ENCODE measurements at places on chromosomes 11 and 22.

GRCh38 chr22:46322711-46323110 lies 12.8 kb upstream of the TRMU start:
- DNase-seq = no peak

DNA sequence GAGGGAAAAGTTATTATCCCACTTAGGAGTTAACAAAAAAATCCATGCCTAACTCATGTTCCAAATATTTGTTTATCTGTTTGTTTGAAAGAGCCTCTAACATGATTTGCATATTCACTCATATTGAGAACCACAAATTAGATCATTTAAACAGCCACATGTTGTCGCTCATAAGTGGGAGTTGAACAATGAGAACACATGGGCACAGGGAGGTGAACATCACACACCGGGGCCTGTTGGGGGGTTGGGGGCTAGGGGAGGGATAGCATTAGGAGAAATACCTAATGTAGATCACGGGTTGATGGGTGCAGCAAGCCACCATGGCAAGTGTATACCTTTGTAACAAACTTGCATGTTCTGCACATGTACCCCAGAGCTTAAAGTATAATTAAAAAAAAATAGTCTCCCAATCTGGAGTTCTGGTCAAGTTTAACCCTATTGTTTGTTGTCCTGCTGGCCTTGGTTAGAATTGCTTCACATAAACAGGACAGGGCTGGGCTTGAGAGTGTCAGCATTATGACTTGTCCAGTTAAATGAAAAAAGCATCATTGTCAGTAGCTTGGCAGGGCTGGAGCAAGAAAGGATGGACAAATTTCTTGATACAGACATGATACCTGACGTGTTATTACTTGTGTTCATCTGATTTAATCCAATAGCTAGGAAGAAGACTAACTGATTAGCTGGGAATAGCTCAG lies 57.8 kb upstream of the PSMA1 start:
- DNase-seq = no peak

- DNase-seq = no peak
These were observed 8.9 kb downstream of the HPS4 start for GRCh38 chr22:26474682-26475081.

DNA sequence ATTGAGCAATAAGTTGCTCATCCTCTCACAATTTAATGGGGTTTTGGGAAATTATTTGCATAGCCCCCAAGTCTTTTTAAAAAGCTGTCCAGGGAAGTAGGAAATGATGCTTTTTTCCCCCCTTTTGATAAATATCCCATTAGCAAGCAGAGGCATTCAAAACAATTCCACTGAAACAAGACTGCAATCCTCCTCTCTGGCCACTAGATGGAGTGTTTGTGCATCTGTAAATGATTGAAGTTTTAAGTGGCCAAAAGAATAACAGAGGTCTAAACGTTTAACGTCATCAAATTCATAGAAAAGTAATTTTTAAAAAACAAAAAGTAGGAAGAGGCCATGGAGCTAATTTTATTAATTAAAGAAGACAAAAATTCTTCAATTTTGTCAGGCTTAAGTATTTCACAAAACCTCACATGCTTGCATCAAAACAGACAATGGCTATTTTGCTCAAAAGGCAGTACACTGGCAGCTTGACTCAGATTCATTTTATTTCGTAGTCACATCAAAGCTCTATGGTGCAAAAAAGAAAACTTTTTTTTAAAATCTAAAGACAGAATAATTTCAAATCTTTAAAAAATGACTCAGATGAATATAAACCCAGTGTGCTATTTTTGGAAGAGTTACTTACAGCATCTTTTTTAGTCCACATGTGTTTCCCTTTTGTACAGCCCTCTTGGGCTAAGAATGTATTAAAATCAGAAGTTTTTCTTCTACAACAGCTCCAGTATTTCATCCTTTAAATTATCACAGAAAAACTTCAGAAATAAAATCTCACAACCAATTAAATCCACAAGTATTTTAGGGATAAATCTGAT lies 17.8 kb downstream of the CHORDC1 start:
- no peak for DNase-seq

- DNase-seq = no peak
These were observed 531.9 kb downstream of the DLG2 start for GRCh38 chr11:85095239-85095638.

DNA sequence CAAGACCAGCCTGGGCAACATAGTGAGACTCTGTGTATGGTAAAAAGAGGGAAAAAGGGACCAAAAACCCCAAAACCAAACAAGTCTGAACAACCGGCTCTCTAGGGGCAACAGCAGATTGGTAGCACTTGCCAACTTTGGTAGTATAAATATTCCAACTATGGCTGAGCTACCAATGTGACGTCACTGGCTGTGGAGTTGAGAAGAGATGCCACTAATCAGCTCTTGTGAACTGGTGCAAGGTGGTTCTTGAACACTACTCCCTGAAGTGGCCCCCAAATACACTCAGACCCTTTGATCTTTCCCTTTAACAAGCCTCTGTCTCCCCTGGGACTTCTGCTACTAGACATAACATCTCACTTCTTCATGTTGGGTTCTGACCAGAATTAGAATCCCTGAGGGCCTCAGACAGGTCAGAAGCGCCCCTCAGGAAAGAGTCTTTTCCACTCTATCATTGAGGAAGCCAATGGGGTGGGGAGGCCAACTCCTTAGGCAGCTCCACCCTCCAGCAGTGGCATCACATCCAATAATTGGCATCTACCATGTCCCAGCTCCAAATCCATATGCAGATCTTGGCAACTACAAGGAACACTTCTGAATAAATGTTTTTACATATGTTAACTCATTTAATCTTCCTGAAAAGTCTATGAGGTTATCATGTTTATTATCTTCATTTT lies 49.2 kb downstream of the RPL27A start:
- DNase-seq = peak; percentile 48

GRCh38 chr11:66339686-66340483 lies 3.7 kb upstream of the RIN1 start:
- DNase-seq = no peak

DNA sequence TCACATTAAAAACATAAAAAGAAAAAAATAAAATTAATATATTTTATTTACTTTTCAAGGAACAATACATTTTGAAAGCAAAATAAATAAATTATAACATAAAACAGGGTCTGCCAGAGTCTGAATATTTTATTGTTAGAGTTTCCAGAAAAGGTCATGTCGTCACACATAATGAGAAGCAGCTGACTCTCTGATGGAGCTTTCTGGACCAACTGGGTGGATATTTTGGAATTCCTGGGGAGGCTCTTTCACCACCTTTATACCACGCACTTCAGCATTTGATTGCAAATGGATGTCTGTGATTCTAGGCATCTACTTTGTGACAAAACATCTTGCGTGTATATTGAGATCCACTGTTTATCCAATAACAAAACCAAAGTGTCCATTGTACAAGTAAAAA lies 455.0 kb upstream of the CCDC179 start:
- DNase-seq = no peak

DNA sequence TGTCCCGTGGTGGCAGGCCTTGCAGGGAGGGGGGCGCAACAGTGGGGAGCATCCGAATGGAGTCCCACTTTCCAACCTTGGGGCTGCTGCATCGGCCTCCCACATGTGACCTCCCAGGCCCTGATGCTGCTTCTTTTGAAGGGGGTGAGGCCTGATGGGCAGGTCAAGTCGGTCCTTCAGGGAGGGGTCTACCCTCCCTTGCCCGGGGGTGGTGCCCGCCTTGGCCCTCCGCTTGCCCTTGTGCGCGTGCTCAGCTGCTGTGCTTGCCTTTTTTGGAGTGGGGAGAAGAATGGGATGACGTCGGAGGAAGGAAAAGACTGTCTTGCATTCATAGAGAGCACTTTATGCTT lies 66.9 kb downstream of the PRDM11 start:
- no peak for DNase-seq

DNA sequence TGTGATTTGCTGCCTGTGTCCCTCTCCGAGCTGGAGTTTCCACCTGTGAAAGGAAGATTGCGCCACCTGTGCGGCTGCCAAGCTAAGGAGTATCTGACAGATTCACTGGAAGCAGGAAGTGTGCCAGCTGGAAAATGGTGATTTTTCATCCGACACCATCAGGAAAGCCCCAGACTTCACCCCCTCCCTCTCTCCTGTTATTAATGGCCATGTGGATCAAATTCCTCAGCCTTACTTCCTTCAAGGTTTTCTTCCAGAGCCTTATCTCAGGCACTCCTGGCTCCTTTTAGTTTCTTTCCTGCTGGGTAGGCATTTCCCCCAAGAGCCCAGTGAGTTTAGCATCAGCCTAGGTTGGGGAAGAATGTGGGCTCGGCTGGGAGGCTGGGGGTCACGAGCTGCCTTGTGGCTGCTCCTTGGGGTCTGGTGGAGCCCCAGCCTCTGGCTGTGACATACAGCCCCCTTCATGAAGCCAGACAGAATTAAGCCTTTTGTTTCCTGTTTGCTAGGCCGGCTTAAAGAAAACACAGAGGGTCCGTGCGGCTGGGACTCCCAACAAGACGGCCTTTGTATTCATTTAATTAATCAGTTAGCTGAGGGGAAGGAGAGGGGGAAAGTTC lies 37.1 kb downstream of the PKNOX2 start:
- no peak for DNase-seq

DNA sequence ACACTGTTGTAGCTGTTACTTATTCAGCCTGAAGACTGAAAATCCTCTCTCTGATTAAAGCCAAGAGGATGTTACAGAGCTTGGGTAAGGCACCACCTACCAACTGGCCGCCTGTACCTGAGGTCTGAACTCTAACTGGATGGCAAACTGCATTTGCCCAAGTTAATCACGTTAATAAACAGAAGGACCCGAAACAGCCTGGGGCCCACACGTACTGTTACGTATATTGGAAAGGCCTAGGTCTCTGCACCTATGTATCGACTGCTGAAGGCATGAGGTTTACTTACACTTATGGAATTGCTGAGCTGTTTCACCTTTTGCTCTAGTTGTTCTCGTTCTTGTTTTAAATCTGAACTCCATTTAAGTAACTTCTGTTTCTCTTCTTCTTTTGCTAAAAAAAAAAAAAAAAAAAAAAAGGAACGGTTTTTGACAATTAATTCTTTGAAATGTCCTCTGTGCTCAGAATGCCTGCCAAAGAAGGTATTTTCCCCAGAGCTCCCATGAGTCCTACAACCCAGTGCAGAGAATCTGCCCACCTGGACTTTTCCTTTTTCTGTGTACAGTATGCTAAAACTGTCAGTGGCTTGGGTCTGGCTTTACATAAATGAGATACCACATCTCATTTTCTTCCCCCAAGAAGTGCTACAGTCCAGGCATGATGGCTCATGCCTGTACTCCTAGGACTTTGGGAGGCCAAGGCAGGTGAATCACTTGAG lies 13.1 kb downstream of the LARGE2 start:
- no peak for DNase-seq

DNA sequence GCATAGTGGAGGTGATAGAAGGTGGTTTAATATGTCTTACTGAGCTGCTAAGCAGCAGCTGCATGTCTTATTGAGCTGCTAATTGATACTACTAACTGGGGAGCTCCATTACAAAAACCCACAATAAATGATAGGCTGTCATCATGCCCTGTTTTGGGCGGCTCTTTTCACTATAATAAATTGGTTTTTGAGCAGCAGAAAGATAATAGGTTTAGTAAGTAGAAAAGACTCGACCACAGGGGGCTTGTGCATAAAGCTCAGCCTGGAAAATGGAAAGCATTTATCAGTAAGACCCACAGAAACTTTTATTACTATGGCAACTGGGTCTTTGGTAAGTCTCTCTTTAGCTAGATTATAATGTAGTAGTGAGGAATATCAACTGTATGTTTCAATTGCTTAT lies 117.6 kb downstream of the LDLRAD3 start:
- no peak for DNase-seq

DNA sequence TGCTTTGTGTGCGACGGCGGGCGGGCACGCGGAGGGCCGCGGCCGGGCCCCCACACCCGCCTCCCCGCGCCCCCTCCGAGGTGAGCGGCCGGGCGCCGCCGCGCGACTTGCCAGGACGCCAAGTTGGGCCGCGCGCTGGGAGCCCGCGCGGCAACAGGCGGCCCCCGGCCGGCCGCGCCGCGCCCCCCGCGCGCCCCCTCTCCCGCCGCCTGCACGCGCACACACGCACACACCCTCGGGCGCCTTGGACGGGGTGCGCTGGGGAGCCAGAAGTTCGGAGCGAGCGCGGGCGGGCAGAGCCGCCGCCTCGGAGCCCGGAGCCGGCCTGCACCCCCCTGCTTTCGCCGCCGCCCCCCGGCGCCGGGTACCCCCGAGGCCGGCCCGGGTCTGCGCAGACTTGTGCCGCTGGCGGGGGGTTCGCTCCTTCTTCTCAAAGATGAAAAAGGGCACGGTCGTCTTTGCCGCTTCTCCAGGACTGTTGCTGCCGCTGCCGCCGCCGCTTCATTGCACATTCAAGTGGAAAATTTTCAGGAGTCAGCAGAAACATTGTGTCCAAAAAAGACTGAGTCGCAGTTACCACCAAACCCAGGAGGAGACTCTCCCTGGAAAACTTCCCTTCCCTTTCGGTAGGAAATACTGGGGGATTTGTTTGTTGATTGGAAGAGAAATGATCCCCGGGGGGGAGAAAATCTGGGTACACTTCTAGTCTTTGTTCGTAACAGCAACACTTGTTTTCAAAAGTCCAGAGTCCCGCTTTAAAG lies 895 bp downstream of the TEAD1 start:
- DNase-seq = no peak

DNA sequence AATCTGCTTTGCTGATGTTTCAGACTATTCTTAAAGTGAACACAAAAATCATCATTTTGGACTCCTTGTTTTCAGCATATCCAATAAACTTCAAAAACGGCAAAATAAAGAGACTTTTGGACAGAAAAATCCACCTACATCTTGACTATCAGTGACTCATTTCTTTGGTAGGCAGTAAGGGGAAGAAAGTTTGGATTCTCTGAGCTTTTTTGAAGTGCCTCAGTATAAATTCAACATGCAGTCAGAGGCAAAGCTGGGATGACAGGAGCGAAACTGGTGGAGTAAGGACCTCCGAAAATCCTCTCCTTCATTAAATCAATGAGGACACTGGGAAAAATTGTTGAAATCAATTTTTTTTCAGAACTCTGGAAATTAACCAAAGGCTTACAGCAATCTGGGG lies 29.7 kb downstream of the EFCAB6 start:
- no peak for DNase-seq

DNA sequence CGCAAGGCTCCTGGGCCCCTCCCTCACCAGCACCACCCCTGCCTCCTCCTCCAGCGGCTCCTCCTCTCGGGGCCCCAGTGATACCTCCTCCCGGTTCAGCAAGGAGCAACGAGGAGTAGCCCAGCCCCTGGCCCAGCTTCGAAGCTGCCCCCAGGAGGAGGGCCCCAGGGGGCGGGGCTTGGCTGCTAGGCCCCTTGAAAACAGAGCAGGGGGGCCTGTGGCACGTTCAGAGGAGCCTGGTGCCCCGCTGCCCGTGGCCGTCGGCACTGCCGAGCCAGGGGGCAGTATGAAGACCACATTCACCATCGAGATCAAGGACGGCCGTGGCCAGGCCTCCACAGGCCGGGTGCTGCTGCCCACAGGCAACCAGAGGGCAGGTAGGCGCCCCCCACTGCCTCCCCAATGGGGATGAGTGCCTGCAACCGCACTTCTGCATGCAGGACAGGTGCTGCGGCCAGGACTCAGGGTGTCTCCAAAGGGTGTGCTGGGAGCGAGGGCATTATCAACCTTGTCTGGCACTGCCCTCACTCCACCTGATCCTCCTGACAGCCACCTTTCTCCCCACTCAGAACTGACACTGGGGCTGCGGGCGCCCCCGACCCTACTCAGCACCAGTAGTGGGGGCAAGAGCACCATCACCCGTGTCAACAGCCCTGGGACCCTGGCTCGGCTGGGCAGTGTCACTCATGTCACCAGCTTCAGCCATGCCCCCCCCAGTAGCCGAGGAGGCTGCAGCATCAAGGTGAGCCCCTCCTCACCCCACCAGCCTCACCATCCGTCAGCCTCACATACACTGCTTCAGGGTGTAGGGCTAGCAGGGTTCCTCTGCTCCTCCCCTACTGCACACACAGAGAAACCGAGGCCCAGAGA lies 10.2 kb downstream of the SMTN start:
- DNase-seq = no peak
